ENCODE measurements at places on chromosomes 7 and 10.

DNA sequence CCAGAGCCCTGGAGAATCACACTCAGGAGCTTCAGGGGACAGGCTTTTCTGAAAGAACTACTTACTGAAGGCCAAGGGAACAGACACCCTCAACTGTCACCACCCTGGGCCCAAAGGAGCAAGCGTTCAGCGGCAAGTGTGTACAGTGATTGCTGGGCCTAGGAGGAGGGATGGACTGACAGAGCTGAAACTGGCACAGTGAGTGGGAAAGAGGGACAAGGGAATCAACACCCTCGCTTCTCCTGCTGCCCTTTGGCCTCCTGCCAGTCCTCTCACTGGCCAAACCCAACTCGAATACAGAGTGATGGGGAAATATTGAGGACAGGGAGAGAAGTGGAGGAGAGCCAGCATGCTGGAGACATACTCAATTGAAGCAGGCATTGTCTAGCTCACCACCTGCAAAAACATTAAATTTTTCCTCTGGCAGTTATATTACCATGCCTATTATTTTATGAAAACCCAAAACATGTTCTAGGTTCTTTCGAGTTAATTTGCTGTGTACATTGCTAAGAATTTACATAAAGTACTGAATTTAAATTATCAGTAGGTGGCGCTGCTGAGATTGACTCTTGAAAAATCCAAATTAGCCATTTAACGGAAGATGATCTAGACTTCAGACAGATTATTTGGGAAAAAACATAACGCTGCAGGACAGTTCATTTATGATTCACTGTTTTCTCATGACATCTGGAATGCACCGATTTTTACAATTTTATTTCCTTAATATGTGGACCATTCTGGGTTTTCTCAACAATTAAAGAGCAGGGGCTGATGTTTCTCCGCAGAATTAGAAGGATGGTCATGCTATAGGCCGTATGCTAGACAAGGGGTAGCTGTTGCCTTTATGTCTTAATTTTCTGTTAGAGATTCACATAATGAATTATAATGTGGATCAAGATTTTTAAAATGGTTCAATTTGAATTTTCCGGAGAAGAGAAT is 14.7 kb upstream of the TMEM236 start:
- peak; percentile 25 for DNase-seq

- DNase-seq: peak; percentile 54
Observed at GRCh38 chr7:36986948-36987724, 262.8 kb upstream of the AOAH start.

DNA sequence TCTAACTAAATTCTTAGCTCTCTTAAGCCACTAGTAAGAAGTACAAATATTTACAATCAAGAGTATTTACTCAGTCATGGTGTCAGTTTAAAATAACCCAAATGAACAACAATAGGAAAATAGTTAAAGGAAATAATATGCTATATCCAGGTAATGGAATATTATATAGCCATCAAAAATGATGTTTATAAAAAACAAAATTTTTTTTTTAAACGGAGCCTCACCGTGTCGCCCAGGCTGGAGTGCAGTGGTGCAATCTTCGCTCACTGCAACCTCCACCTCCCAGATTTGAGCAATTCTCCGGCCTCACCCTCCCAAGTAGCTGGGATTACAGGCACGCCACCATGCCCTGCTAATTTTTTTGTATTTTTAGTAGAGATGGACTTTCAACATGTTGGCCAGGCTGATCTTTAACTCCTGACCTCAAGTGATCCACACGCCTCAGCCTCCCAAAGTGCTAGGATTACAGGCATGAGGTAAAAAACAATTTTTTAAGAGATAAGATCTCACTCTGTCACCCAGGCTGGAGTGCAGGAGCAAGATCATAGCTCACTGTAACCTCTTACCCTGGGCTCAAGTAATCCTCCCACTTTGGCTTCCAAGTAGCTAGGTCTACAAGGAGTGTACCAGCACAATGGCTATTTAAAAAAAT is 132.5 kb downstream of the NOC3L start:
- no peak for DNase-seq

DNA sequence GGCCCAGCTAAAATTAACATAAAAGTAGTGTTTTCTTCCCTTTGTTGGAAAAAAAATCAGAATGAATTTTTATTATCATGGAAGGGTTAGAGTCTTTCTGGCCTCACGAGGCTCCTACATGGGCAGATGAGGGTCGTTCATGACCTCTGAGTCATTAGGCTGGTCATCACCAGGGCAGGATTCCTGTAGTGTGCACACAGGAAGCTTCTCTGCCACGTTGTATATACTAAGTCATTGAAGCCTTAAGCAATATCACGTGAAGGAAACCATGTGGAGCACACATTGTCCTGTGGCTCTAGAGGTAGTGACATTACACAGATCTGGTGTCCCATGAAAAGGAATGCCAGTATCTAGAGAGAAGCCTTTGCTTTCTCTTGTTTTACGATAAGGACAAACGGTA is 84.7 kb upstream of the C1QL3 start:
- no peak for DNase-seq

DNA sequence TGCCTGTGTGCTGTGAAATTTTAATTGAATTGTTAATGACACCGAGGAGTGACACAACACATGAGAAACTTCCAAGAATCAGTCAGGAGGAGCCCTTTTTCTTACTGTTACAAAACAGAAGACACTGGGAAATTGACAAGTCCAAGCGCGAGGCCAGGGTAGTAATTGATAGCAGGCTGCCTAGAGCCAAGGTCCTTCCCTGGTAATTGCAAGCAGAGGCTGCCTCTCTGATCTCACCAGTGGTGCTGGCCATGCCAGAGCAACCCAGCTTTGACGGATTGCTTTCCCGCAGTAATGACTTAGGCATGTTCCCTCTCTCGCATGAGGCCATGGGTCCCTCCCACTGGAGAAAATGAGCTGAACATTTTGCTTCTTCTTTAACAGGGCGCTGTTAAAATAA is 111.5 kb downstream of the LRMDA start:
- DNase-seq: peak; percentile 44

DNA sequence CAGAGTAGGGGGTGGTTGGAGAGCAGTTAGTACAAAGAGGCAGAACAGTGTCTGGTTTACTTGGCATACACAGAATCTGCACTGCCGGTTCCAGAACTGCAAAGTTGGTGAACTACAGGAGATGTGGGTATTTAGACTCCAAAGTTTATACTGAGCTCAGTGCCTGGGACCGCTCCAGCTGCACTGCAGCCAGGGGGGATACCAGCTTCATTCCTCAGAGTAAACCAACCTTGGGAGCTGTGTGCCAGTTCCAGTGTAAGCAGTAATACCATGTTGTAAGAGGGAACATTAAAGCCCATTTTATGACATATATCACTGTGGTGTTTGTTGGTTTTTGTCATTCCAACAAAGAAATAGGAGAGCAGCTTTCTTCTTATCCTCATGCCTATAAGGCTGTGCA is 23.4 kb downstream of the LOXL4 start:
- no peak for DNase-seq

Data from M059J (cell line).